ENCODE measurements at places on chromosomes 4 and X.

- no peak for DNase-seq
Measured at GRCh38 chr4:72991873-72992272, 77.6 kb downstream of the COX18 start.

DNA sequence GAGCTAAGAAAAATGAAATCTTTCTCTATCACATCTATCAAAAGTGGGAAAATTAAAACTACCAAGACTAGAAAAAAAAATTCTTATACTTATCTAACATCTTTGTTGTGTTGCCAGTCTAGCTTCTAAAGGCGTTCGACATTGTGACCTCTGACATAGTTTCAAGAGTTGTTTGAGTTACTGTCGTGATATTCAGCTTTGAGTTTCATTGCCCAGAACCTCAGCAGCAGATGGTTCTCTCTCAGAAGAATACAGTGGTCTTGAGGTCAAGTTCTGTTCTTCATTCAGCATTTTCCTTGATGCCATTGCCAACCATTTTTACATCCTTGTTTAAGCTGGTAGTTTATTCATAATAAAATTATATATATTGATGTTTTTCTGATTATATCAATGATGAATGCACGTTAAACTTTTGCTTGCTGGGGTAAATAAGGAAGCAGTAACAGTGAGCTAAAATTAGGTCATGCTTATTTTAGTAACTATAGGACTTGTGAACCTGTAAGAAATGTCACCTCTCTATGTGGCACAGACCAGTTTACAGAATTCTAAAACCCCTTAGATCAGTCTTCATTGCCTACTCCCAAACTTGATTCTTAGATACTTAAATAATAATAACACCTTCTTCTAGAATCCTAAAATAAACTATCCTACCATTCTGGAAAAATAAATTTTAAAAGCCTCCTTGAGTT is 23.1 kb upstream of the SMIM31 start:
- DNase-seq: no peak

- no peak for DNase-seq
Measured at GRCh38 chr4:182286931-182287330, 43.7 kb downstream of the TENM3 start.

GRCh38 chrX:51847463-51847862 is 46.0 kb upstream of the MAGED1 start:
- no peak for DNase-seq

DNA sequence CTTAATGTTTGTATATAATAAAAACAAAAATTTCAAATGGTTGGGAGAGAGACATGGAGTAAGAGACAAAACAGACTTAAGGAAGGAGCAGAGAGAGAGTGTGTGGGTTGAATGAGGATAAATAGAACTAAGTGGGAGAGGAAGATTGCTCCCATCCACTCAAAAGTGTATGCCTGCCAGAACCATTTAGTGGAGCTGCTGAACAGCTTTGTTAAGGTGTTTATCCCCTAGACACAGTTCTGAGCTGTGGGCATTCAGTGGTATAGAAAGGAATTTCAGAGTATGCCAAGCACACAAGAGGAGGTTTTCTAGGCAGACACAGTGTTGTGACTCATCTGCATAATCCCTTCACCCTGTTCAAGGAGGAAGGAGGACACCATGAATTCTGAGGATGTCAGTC is 508.6 kb upstream of the EPHA5 start:
- DNase-seq: peak; percentile 18

DNA sequence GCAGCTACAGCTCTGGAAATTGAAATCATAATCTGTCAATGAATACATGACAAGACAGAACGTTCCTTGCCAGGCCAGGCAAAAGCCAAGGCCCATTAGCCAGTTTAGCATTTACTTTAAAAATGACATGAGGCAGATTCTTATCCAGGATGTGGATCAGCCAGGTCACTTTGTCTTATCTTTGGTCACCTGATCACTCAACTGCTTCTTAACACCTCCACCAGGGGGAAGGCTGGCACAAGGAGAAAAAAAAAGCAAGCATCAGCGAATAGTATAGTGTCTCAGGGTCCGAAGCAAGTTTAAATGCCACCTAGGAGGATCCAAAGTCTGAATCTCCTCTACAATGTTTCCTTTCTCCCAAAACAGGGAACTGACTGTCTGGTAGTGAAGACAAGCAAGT is 18.8 kb downstream of the ATP1B4 start:
- no peak for DNase-seq

DNA sequence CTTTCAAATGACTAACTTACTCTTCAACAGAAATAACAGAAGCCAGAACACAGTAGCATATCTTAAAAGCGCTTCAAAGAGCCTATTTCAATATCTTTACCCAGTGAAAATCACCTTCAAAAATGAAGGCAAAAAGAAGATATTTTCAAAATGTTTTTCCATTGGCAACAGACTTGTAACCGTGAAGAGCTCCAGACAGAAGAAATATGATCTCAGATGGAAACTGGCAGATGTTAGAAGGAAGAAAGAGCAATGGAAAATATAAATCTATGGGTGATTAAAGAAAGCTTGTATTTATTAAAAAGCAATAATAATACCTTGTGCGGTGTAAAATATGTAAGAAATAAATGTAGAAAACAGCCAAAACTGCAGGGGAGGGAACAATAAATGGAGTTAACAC is 35.7 kb downstream of the PRKG2 start:
- no peak for DNase-seq

GRCh38 chr4:19791422-19792123 is 460.1 kb upstream of the SLIT2 start:
- no peak for DNase-seq

- no peak for DNase-seq
Measured at GRCh38 chr4:151922306-151922705, 161.5 kb upstream of the GATB start.

DNA sequence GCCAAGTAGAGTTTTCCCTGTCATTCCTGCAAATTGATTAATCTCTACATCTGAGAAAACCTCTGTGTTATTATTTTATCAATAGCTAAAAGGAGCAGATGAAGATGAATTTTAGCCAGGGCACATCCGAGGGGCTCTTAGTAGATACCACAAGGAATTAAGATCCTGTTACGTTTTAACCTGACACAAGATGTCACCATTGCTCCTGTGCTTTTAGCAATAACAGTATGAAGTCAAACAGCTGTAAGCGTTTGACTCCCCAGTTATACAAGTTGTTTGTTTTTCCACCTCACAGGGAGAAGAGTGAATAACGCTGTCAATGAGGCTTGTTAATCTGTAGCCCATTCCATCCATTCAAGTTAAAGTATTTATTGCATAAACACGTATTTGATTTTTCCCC is 76.0 kb upstream of the AP1S2 start:
- DNase-seq: no peak

DNA sequence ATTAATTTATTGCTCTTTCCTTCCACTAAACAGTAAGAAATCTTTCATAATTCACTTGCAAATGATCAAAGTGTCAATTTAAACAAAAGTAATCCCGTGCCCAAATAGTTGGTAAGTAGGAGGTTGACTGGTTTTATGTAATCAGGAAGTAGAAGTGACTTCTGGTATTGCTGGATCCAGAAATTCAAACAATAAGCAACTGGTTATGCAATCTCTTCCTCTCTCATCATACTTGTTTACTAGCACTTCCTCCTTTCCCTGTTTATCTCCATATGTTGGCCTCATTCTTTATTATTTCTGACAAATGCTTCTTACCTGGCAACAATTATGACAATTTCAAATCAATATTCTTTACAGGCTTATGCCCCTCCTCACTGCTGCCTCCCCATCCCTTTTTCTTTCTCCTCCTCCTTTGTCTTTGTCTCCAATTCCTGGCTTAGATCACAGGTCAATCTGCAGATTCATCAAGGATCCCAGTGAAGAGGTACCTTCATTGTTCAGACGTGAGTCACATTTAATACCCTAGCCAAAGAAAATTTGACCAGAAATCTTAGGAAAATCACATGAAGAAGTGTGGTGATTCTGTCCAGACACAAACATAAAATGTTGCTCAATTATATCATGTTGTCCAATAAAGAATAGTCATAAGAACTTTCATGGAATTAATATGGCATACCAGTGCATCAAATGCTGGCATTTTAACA is 323.2 kb upstream of the PCDH7 start:
- peak; percentile 62 for DNase-seq

DNA sequence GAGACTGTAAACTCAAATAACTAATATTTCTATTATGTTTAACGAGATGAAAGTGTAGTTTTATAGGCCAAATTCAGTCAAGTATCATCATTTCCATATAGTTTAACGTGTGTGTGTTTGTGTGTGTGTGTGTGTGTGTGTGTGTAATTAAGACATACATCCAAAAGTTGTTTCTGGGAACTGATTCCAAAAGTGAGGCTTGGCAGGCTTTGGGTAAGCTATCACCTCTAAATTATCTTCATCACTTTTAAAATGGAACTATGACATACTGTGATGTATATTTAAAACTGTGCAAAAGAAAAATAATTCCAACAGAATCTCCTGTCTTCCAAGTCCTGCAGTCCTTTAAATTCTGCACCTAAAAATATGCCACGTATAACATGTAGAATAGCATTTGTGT is 19.1 kb upstream of the SLC25A4 start:
- no peak for DNase-seq

GRCh38 chr4:1009542-1010394 is 1.7 kb upstream of the FGFRL1 start:
- DNase-seq: no peak

- no peak for DNase-seq
Measured at GRCh38 chrX:86148594-86148993, 343 bp downstream of the DACH2 start.

DNA sequence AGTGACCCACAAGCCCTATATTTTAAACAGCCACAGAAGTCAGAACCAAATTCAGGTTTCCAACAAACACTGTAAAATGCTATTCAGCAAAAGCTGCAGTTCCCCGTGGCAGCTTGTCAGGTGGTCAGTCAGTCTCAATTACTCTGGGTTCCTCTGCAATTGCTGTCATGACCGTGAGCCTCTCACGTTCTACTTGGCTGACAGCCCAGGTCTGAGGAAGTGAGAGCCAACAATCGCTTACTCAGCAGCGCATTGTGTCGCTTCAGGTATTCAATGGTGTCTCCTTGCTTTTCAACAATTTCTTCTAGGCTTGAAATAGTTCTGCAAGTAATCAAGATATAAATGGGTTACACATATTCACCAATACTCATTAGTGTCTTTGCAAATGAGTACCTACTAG is 25.8 kb downstream of the TRIM75 start:
- DNase-seq: peak; percentile 28

GRCh38 chr4:142818031-142818430 is 28.1 kb downstream of the INPP4B start:
- peak; percentile 41 for DNase-seq

DNA sequence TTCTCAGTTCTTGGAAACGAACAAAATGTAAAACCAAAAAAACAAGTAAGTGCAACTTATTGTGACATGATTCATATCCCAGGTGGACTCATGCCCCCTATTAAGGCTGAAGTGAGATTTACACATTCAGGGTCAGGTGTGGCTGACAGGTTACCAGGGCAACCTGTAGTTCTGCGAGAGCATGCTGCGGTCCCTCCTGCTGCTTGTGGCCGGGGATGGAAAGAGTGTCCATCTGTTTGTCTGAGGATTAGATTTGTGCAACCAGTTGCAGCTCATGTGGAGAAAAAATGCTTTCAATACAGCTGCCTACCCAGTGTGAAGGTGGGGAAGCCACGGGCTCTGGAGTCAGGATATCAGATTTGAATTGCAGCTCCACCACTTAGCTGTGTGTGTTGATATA is 78.8 kb downstream of the FAM184B start:
- DNase-seq: no peak

DNA sequence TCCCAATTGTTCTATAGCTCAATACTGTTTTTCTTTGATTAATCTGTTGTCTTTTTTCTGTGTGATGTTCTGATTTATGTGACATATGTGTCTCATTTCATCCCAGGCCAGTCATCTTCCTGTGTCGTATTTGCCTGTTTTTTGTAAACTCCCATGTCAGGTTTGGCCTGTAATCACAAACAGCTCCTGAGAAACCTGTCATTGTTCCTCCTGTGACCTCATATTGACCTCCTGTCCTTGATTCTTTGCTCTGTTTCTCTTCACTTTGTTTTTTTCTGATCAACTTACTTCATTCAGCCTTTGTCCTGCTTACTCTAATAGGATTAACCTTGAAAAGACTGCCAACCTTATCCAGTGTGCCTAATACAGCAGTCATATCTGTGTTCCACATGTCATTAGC is 438.3 kb downstream of the CFAP47 start:
- no peak for DNase-seq

DNA sequence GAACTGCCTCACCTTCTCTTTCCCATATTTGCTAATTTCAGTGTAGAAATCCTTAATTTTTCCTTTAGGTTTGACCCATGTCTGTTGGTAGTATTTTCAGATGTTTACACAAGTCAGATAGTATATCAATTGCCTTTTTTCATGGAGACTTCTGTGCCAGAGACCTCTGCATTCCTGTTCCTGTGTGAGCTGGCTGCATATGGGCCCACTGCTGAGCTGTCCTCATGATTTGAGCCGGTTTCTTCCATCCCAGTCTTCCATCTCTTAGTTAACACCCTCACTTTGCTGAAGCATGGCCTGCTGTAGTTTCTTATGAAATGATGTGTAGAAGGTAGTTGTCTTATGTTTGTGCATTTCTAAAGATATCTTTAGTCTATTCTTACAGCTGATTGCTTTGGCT is 40.0 kb downstream of the CDS1 start:
- no peak for DNase-seq

DNA sequence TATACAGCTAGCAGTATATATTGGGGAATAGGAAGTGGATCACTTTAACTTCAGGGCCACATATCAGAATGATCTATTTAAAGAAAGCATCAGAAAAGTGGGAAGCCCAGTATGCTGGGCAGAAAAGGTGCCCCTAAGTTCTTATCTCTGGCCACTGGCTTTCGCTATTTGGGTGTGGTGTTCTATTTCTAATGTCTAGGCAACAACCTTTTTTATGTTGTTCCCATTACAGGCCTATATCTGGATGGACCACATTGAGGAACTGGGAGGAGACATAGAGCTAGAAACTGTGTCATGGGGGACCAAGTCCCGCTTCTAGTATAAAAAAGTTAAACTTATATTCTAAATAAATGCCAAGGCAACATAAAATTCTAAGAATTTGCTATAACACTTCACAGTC is 935.6 kb downstream of the PDHA2 start:
- DNase-seq: no peak

DNA sequence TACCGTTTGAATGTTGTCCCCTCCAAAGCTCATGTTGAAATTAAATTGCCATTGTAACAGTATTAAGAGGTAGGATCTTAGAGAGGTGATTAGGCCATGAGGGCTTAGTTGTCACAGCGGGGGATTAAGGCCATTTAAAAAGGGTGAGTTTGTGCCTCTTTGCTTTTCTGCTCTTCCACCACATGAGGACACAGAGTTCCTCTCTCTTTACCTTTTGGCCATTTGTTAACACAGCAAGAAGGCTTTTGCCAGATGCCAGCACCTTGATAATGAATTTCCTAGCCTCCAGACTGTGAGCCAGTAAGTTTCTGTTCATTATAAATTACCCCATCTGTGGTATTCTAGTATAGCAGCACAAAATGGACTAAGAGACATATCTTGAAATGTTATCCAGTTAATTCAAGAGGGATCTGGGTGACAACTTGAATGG is 7.8 kb upstream of the HERC3 start:
- DNase-seq: no peak

- no peak for DNase-seq
Measured at GRCh38 chr4:122742933-122743829, 10.7 kb downstream of the BBS12 start.

GRCh38 chrX:134210465-134210864 is 26.5 kb upstream of the CCDC160 start:
- no peak for DNase-seq

- DNase-seq: no peak
Measured at GRCh38 chr4:182873289-182873688, 43.9 kb downstream of the DCTD start.
